ENCODE measurements at places on chromosomes 7 and 10.

- DNase-seq: no peak
Observed at GRCh38 chr10:63646491-63646890, 125.3 kb downstream of the REEP3 start.

DNA sequence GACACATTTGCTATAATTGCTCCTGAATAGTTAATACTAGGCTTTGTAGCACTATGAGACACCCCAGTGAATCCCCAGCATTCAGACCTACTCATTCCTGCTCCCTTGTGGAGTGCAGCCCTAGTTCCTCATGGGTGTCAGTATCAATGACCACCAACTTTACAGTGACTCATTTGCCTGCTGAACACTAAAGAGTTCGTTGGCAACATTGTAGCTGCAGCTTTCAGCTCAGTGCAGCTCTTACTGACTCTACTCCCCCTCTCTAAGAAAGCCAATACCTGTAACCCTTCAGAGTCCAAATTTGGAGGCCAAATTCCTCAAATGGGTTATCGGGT lies 127.1 kb upstream of the MTPN start:
- no peak for DNase-seq

DNA sequence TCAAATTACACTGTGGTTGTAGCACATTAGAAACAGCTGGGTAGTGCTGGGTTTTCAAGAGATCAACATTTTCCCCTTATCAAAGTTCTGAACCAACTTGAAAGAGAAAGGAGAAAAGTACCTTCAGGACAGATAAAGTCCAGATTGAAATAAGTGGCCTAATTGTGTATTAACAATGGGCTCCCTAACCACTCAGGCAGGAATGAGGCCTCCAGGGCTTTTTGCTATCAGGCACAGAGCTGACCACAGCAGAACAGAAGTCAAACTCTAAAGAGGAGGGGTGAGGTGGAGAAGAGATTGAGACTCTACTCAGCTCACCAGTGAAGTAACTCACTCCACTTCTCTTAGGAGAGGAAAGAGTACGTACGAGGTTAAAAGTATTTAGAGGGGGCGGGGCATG lies 394.1 kb upstream of the PHF14 start:
- DNase-seq: no peak

DNA sequence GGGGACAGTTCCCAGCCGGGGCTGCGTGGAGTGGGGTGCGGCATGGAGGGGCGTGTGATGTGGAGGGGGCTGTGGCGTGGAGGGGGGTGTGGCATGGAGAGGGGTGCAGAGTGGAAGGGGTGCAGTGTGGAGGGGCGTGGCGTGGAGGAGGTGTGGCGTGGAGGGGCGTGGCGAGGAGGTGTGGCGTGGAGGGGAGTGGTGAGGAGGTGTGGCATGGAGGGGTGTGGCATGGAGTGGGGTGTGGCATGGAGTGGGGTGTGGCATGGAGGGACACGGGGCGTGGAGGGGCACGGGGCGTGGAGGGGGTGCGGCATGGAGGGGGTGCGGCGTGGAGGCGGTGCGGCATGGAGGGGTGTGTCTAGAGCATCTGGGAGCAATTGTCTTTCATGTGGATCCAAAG lies 33.6 kb downstream of the NKX6-2 start:
- no peak for DNase-seq

DNA sequence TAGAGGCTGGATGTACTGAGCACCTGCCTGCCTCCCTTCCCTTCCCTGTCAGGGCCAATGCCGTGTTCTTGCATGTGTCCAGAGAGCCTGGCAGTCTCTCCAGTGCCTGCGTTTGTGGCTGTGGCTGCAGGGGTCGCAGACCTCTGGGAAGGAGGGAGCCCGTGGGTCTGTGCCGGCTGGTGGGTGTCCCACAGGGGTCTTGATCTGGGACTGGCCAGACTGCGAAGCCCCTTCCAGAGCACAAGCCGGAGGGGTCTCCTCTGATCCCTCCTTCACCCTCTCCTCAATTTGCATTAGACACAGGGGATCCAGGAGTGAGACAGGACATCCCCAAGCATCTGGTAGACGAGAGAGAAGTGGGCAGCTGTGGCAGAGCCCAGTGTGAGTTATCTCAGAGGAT lies 199.2 kb downstream of the ADARB2 start:
- DNase-seq: no peak

GRCh38 chr7:66529883-66530610 lies 98.6 kb upstream of the KCTD7 start:
- no peak for DNase-seq
